ENCODE measurements at places on chromosomes 6 and 20. TPM values are rescaled to one million over a fixed set of nuclear protein-coding genes. Genes with fewer than 3 reads are reported as not detected.

GRCh38 chr20:43987531-43987930 lies 72.9 kb downstream of the TOX2 start:
- DNase-seq, result no peak

- no peak for DNase-seq
Measured at GRCh38 chr20:11958855-11959254, 41.2 kb downstream of the BTBD3 start.

GRCh38 chr6:1708122-1708521 lies 98.4 kb downstream of the FOXC1 start:
- no peak for DNase-seq

DNA sequence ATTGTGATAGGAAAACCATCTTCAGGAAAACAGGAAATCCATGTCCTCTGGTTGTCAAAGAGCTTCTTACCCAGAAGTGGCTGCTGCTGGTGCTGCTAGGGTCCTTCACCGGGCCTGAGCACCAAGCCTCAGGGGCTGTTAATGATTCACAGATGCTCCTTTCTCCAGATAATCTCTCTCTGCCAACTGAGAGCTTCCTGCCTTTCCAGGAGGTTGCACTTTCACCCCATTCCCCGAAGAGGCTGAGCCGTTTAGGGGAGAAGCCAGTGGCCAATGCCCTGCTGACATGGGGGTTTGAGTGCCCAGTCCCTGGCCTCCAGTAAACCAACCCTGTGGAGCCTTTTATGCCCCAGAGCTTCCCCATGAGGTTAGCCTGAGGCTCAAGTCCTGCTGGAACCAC lies 122.4 kb downstream of the CBLN4 start:
- DNase-seq, result no peak

- DNase-seq, result no peak
Measured at GRCh38 chr6:39441986-39442385, 119.5 kb upstream of the KCNK16 start.

DNA sequence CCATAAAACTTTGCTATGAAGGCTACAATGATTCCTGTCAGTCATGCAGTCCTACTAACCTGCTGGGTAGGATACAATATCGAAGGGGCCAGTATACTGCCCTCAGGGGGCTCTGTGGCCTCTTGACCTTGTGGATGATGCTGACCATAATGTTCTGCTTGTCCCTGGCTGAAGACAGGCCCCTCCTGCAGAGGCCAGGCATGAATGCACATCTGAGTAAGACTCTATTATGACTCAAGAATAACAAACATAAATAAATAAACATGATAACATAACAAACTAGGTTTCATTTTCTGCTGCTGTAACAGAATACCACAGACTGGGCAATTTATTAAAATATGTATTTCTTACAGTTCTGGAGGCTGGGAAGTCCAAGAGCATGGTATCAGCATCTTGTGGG lies 44.0 kb upstream of the POU5F1 start:
- no peak for DNase-seq

The SLC22A7 gene
- total RNA-seq, result not detected

The PLTP gene
- 7.4 TPM for total RNA-seq

The PRICKLE4 gene
- not detected for total RNA-seq

GRCh38 chr6:19803331-19804204 lies 33.6 kb upstream of the ID4 start:
- no peak for DNase-seq

- DNase-seq, result no peak
Measured at GRCh38 chr6:22601984-22602383, 32.6 kb downstream of the HDGFL1 start.

GRCh38 chr6:149342525-149342924 lies 25.0 kb downstream of the TAB2 start:
- no peak for DNase-seq

DNA sequence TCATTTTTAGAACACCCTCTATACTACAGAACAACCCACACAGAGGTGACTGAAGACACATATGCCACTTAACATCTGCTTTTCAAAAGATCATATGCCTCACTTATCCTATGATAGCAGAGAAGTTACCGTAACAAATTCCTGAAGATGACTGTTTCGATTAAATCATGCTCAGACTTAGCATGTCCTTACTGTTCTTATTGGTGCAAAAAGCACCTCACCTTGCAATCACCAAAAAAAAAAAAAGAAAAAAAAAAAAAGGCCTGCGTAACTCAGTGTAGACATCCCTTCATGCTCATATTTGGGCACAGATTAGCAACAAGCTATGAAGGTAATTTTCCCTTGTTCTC lies 17.7 kb upstream of the DST start:
- DNase-seq, result no peak

DNA sequence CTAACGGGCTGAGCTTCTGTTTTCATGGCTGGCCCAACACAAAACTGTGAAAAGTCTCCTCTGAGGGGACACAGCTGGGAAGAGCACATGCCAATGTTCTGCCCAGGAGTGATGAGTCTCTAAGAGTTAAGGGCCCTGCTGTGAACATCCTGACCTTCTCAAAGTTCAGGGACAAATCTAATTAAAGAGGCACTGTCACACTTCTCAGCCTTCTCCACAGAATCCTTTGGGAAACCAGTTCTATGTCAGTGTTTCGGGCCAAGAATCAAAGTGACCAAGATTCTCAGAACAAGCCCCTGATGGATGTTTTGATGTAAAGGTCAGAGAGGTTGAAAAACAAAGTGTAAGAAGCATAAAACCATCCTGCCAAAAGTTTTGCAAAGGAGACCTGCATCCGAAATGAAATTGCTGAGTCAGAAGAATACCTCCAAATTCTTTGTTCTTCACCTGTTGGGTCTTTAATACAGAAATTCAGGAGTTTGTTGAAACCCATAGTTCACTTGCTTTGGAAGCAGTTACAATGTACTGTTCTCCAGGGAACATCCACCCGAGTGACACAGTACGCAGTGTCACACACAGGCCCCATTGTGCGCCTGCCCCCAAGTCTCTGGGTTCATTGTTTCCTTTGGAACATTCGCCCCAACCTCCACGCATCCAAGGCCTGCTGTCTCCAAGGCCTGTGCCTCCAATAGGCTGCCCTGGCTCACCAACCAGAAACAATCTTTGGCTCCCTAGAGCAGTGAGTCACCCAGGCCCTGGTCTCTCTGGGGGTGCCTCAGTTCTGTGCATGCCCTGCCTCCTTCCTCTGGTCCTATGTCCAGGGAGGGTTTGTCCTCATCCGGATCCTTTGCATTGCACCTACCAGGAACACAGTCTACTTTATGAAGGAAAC lies 65.5 kb upstream of the QKI start:
- no peak for DNase-seq

- DNase-seq, result no peak
Measured at GRCh38 chr20:396252-396618, 11.9 kb upstream of the RBCK1 start.

The CCNC gene
- total RNA-seq, result 72.3 TPM

DNA sequence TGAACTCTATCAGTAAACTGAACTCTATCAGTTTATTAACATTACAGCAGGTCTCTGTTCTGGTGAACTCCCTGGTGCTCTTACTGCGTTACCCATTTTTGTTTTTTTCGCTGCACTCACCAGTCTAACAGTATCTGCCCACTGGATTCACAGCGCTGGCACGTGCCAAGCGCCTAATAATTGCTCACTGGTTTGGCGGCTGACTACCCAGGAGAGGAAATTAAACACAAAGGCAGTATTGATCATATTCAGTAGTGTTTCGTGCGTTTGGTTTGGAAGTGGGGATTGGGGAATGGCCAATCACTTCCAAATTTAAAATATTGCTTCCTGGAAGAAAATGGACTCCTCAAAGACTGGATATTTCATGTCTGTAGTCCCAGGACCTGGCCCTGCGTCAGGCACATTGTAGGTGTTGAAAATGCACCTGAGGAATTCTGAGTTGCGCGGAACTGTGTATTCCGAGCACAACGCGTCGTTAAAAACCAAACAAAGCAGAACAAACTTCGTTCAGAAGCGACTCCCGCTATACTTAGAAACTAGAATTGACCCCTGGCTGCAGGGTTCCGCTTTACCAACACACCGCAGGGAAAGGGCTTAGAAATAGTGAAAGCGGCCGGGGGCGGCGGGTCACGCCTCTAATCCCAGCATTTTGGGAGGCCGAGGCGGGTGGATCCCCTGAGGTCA lies 1.1 kb upstream of the RPS12 start:
- peak; percentile 70 for DNase-seq

DNA sequence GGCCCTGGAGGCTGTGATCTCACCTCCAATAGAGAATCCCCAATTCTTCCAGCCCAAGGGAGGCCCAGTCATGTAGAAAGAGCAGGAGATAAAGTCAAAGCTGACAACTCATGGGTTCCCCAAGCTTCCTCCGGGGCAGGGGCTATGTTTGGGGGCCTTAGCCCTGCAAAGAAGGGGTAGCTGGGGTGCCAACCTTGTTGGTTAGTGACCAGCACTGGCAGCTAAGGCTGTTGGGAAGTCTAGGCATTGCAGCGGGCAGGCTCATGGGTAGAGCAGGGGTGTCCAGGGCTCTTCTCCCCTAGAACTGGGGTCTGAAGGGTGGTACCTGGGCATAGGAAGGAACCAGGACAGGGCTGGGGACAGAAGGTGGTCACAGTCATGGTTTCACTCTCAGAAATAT lies 36.4 kb downstream of the TGM2 start:
- DNase-seq, result no peak

DNA sequence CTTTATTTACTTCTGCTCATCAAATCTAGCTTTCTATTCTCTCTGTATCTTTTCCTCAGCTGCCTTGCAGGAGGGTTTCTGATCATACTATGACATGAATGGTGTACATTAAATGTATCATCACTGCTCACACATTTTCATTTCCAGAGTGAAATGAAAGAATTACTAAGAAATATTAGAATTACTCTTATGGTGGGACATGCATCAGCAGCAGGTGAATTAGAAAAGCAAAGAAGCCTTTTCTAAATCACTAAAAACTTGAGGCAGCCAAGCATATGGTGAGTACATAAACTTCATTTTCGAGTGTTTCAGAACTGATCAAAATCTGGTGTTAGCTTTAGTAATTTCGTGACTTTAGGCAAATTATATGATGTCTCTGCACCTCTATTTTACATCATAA lies 23.6 kb downstream of the IL17A start:
- DNase-seq, result no peak

- DNase-seq, result no peak
Measured at GRCh38 chr20:24257171-24257570, 212.3 kb upstream of the SYNDIG1 start.

The CFAP61 gene
- not detected for total RNA-seq

DNA sequence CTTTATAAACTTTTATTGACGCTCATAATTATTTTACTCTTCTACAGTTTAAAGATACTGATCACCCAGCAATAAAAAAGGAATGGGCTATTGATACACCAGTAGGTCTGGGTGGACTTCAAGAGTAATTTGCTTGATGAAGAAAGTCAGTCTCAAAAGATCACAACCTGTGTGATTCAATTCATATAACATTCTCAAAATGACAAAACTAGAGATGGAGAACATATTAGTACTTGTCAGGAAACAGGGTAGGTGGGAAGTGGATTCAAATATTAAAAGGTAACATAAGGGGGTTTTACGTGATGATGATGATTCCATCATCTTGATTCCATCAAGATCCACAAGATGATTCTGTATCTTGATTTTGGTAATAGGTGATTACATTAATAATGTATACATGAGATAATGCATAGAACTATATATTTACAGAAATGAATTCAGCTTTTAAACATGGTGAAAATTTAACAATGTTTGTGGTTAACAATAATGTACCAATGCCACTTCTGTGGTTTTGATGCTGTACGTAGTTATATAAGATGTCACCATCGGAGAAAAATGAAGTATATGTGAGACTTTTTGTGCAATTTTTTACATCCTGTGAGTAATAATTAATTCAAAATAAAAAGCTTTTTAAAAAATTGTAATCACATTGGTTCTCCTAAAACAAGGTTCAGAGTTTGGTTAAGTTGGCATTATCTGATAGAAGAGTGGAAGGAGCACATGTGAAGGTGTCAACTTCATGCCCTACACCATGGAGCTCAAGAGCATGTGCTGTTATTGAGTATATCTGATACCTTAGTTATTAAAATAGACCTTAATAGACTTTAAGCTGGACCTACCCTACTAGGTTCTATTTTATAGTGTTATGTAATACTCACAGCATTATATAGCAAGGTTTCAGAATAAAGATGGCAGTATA lies 66.3 kb upstream of the DYNLRB1 start:
- DNase-seq, result no peak

- no peak for DNase-seq
Measured at GRCh38 chr6:45835721-45836437, 179.8 kb downstream of the CLIC5 start.

GRCh38 chr6:32932132-32932868 lies 8.5 kb downstream of the HLA-DMB start:
- DNase-seq, result no peak

The AGPAT4 gene
- 4.7 TPM for total RNA-seq

GRCh38 chr20:17790296-17790695 lies 90.5 kb downstream of the BANF2 start:
- no peak for DNase-seq

GRCh38 chr6:42106112-42107023 lies 36.1 kb downstream of the C6orf132 start:
- DNase-seq, result no peak

DNA sequence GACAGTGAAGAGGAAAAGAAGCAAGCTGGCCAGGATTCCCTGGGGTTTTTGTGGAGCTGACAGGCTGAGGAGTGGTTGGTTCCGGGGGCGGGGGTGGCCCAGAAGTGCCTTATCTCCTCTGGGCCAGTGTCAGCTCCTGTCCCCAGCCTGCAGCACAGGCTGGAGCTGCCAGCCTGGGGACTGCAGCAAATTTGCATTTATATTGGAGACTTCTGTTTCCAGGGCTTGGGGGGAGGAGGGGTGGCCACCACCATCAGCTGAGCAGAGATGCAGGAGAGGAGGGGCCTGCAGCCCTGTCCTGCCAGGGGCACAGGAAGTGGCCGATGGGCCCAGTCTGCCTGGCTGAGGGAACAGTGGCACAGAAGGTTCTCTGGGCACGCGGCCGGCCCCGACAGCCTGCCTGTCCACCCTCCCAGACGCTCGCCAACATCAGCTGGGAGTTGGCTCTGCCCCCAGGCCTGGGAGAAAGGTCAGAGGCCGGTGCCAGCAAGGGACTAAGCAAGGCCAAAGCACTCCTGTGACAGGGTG lies 24.3 kb upstream of the SCRT2 start:
- no peak for DNase-seq

- DNase-seq, result no peak
Measured at GRCh38 chr20:7492257-7492656, 448.0 kb downstream of the HAO1 start.

The C2 gene
- 1.4 TPM for total RNA-seq

DNA sequence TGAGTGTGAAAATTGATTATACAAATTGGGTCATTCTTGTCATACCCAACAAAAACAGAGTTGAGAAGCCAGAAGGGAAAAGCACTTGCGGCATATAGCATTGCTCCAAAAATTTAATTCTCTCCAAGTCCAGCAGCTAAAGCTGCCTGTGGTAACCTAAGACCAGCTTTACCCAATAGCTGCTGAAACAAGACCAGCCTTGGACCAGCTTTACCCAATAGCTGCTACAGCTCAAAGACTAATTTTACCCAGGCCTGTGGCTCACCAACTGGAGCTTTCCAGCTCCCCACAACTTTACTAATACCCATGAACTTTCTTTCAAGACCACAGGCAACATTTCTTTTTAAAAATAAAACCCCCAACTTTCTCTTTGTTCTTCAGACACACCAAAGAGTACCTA lies 32.8 kb upstream of the ZNF133 start:
- no peak for DNase-seq

The SSTR4 gene
- total RNA-seq, result not detected
